Keratinocyte (primary cell): ENCODE measurements at places on chromosomes 2 and 18.

GRCh38 chr18:58276789-58277739 is 233.0 kb downstream of the NEDD4L start:
- H3K27me3 ChIP-seq = no peaks in the 10 kb centered on the region
- peak overlapping the region; percentile 34 for H3K4me3 ChIP-seq
- DNase-seq = no peak

DNA sequence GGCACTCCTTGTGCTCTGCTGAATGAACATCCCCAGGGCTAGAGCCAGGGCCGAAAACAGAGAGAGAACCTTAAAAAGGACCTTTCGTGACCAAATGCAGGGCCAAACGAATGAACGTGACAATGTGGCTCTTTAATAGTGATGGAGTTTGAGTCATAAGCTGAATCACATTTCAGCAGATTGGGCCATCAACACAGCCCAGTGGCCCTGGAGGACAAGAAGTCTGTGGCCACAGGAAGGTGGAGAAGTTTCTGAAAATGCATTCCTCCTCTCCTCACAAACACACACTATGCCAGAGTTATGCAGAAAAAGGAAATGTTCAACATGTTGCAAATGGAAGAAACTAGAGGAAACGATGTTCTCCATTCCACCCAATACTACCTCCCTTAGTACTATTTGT is 415.8 kb downstream of the HRH4 start:
- H3K4me1 ChIP-seq = no peaks in the 10 kb centered on the region
- no peak for DNase-seq
- no peak overlapping the region for H3K27ac ChIP-seq
- no peaks in the 10 kb centered on the region for H3K27me3 ChIP-seq
- no peak overlapping the region for H3K4me3 ChIP-seq

GRCh38 chr2:127576433-127577207 is 41.1 kb downstream of the MYO7B start:
- no peaks in the 10 kb centered on the region for H3K36me3 ChIP-seq
- H3K4me3 ChIP-seq = no peak overlapping the region
- DNase-seq = peak; percentile 36
- peaks cover 9% of the 10 kb centered on the region for H3K4me1 ChIP-seq
- H3K27ac ChIP-seq = no peak overlapping the region
- no peaks in the 10 kb centered on the region for H3K27me3 ChIP-seq

- H3K4me3 ChIP-seq = no peak overlapping the region
- no peak for DNase-seq
- H3K4me1 ChIP-seq = no peaks in the 10 kb centered on the region
- no peak overlapping the region for H3K27ac ChIP-seq
- no peaks in the 10 kb centered on the region for H3K27me3 ChIP-seq
Measured at GRCh38 chr2:76633276-76633921, 888.8 kb downstream of the LRRTM4 start.
